ENCODE measurements at places on chromosomes 7 and 10. TPM values are rescaled to one million over a fixed set of nuclear protein-coding genes. Genes with fewer than 3 reads are reported as not detected.

GRCh38 chr10:101818872-101819633 is 809 bp upstream of the OGA start:
- DNase-seq: no peak

DNA sequence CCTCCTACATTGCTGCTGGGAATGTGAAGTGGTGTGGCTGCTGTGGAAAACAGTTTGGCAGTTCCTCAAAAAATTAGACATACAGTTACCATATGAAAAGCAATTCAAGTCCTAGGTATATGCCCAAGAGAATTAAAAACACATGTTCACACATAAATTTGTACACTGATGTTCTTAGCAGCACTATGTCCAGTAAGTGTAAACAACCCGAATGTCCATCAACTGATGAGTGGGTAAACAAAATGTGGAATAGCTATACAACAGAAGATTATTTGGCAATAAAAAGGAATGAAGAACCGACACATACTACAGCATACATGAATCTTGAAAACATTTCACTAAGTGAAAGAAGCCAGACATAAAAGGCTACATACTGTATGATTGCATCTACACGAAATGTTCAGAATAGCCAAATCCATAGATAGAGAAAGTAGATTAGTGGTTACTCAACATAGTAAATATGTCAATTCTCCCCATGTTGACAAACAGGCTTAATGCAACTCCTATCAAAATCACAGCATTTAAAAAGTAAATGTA is 17.2 kb downstream of the CEP41 start:
- no peak for DNase-seq

Gene GTF2IRD2
- 2.0 TPM for total RNA-seq

Gene MYOZ1
- total RNA-seq: 1.2 TPM
